Stromal cell of bone marrow (primary cell): ENCODE measurements at places on chromosomes 6 and 20.

GRCh38 chr6:12595161-12595811 is 121.3 kb upstream of the PHACTR1 start:
- DNase-seq, result no peak

GRCh38 chr6:36804563-36804962 is 34.7 kb downstream of the CPNE5 start:
- no peak for DNase-seq

DNA sequence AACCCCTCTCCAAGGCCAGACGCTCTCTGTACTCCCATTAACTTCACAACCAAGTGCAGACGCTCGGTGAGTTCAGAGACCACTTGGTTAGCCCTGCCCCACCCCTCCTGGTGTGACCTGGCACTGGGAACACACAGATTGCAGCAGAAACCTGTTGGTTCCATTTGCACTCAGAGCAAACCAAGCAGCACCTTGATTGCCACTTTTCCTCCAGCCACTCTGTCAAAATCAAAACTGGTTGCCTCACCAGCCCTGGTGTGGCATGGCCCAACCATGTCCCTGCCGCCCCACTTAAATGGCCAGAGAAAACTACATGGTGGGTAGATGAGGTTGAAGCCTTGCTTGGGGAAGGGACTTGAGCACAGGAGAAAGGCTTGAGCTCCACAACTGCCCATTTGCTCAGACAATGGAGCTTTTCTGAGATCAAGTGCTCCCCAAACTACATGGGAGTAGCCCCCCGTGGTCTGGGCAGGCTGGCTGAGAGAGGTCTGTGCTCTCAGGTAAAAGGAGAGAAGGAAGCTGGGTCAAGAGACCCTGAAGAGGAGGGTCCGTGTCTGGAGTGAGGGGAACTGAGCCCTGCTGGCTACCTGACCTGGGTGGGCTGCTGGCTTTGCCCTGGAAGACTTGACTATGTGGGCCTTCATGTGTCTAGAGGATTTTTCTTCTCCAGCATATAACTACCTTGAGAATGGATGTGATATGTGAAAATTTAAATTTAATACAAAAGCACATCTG is 43.4 kb downstream of the PLCG1 start:
- DNase-seq, result no peak

GRCh38 chr6:28776269-28777146 is 147.3 kb downstream of the TRIM27 start:
- DNase-seq, result no peak
